ENCODE measurements at places on chromosomes 12 and 14.

DNA sequence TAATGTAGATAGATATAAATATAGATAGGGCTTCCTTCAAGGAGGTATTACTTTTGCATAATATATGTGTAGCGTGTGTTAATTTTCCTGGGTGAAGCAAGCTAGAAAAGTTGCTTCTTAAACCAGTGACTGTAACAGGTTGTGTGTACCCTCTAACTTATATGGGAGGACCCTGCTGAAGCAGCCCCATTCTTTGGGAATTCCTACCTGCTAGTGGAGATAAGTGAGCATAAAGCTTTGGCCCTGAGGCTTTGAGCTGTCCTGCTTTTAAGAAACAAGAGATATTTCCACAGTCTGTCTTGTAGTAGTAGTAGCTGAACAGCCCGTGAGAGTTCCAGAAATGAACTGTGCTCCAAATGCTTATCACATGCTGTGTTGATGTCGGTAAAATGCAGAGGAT is 8.6 kb downstream of the RMST start:
- no peak for DNase-seq

GRCh38 chr14:66944872-66945271 is 244.4 kb upstream of the GARIN2 start:
- peak; percentile 38 for DNase-seq

- DNase-seq = no peak
Measured at GRCh38 chr12:26939953-26940352, 1.7 kb downstream of the FGFR1OP2 start.

DNA sequence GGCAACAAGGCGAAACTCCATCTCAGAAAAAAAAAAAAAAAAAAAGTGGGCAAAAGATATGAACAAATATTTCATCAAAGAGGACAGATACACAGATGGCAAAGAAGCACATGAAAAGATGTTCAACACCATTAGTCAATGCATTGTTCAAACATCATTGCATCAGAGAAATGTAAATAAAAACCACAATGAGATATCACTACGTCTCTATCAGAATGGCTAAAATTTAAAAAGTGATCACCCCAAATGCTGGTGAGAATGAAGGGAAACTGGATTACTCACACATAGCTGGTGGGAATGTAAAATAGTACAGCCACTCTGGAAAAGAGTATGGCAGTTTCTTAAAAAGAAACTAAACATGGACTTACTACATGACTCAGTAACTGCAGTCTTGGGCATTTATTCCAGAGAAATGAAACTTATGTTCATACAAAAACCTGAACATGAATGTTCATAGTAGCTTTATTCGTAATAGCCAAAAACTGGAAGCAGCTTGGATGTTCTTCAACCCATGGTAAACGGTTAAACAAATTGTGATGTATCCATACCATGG is 3.6 kb downstream of the L2HGDH start:
- no peak for DNase-seq

DNA sequence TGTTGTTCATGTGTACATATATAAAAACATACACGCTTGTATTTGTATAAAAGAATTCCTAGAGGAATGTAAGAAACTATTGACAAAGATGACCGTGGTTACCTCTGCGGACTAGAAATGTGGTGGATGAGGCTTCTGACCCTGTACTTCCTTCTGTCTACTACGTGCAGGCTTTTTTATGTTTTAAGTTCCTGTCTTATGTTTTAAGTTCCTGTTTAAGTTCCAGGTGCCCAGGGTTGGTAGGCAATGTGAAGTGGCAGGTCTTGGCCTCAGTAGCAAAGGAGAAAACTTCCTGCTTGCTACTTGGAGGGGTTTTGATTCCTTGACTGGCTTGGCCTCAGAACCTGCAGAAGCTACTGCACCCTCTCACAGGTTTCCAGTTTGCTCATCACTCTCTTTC is 11.6 kb downstream of the POMT2 start:
- DNase-seq = no peak

GRCh38 chr14:23881282-23881681 is 72.3 kb upstream of the DHRS4 start:
- peak; percentile 77 for DNase-seq

DNA sequence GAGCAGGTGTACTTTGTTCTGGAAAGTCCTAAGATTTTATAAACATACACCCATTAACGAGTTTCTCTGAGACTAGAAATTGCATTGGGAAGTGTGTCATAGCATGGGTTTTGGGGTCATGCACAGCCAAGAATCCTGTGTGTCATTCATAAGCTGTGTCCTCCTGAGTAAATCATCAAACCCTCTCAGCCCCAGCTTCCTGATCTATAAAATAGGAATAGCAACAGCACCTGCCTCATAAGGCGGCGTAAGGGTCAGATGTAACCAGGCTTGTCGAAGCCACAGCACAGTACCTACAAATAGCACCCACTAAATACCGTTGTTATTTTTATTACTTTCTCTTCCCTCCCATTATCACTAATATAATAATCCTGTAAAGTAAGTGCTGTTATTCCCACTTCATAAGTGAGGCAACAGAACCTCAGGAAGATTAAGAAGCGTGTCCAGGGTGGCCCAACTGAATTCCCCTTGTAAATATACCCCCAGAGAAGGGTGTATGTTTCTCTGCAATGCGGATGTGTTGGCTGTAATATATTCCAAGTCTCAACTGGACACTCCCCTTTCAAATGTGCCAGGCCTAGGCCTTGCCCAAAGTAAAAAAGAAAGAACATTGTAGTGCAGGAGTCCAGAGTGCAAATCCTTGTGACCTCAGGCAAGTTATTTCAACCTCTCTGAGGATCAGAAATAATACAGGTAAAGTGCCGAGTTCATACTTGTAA is 188.3 kb upstream of the BCL2L14 start:
- no peak for DNase-seq

DNA sequence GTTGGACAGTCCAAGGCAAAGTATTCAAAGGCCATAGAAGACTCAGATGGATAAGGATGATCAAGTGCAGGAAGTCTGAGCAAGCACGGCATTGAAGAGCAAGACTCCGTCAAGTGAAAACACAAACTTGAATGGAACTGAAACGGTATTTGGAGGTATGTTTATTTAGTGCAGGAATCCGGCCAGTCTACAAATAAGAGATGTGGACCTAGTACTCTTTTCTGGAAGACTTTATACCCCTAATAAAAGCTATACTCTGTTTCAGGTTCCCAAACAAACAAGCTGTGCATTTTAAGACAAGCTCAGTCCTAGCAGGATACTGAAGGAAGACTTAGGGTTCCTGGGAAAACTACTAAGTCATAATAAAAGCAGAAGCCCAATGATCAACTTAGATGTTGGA is 100.8 kb upstream of the NEDD1 start:
- DNase-seq = no peak

DNA sequence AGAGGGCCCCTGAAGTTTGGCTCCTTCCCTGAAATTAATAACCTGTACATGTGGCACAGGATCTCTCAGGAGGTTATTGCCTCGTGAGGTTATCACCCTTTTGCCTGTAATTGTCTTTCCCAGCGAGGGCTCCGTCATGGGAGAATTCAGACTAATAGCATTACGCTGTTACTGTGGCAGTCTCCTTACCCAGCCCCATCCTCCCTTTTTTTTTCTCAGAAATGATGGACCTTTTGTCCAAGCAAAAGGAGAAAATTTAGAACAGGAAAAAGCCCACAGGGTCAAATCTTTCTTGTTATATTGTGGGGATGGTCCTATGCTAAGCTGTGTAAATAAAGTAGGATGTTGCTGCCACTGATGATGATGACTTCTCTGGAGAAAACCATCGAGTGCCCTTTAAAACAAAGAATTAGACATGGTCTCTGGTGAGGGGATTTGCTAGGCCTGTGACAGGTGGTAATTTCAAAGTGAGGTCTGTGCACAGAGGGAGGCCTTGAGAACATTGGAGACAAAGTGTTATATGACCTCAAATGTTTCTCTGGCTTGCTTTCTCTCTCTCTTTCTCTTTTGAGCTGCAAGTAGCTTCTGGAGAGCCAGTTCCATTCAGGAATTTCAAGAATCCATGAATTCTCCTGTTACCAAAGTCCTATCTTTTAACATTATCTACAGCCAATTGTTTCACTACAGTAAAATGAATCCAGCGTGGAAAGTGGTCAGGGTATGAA is 357.2 kb downstream of the BMP4 start:
- no peak for DNase-seq

GRCh38 chr12:70180130-70180529 is 63.1 kb upstream of the CNOT2 start:
- DNase-seq = no peak

- DNase-seq = no peak
Measured at GRCh38 chr12:94595152-94595551, 55.2 kb downstream of the TMCC3 start.

DNA sequence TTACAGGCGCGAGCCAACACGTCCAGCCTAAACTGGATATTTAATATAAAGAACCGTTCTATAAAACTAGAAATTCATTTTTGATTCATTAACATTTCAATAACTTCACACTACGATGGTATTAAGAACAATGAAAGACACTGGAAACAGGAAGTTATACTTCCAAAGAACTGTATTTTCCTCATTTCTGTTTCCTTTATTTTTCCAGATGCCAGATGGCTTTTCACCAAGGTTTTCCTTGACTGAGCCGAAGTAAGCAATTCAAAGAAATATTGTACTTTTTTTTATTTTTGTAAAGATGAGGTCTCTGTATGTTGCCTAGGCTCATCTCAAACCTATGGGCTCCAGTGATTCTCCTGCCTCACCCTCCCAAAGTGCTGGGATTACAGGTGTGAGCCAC is 28.2 kb downstream of the EEA1 start:
- no peak for DNase-seq

- DNase-seq = peak; percentile 90
Measured at GRCh38 chr12:89671469-89671868, 37.2 kb downstream of the ATP2B1 start.

DNA sequence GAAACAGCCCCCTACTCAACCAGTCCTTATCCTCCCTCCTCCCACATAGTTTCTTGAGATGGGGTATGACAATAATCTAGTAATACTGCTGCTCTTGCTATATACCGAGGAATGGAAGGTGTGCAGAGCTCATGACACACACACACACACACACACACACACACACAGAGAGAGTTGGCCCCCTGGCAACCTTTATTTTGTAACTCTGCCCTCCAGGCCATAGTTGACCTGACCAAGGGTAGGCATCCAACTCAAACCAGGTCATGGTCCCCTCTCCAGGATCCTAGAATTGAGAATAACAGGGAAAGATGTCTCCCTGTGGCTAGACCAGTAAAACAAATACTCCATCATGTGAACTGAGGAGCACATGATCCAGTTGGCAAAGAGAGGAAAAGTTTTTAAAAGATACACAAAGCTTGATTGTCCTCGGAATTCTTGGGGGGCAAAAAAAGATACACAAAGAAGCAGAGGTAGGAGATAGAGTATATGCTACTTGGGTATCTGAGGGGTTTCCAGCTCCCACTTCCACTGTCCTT is 11.3 kb downstream of the ERO1A start:
- no peak for DNase-seq

DNA sequence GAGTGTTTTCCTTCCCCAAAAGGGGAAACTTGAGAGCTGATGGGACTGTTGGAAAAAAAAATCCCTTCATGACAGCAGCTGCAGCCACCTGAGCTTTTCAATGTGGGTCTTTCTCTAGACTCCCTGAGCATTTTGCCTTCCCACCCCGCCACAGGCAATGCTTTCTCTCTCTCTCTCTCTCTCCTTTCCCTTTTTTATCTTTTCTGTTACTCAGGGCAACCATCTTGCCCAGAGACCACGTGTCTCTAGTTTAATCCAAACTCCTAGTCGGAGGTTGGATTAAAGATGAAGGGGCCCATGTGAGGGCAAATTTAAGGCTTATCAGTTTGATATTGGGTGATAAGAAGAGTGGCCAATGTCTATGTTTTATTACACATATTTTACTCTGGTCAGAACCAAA is 25.9 kb upstream of the B4GALNT1 start:
- DNase-seq = no peak

- DNase-seq = peak; percentile 29
Measured at GRCh38 chr12:55718624-55719275, 1.4 kb upstream of the RDH5 start.

DNA sequence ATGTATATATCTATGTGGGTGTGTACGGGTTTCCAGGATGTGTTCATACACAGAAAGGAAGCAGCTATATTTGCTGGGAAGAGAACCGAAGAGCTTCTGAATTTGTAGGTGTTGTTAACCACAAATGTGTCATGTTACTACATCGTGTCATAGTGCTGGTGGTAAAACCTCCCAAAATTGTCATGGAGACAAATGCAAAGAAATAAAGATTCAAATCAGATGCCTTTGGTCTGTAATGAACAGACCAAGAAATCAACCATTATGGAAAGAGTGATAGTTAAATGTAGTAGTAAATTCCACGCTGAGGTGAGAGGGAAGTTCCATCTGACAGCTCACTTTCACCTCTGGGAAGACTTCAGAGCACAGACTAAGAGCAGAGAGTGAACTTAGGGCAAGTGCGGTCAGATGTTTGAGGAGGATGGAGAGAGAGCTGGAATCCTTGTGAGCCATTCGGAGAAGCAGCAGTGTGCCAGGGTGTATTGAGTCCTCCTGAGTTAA is 487.5 kb downstream of the TMEM121 start:
- DNase-seq = no peak

GRCh38 chr14:76701981-76702380 is 59.3 kb upstream of the VASH1 start:
- no peak for DNase-seq

DNA sequence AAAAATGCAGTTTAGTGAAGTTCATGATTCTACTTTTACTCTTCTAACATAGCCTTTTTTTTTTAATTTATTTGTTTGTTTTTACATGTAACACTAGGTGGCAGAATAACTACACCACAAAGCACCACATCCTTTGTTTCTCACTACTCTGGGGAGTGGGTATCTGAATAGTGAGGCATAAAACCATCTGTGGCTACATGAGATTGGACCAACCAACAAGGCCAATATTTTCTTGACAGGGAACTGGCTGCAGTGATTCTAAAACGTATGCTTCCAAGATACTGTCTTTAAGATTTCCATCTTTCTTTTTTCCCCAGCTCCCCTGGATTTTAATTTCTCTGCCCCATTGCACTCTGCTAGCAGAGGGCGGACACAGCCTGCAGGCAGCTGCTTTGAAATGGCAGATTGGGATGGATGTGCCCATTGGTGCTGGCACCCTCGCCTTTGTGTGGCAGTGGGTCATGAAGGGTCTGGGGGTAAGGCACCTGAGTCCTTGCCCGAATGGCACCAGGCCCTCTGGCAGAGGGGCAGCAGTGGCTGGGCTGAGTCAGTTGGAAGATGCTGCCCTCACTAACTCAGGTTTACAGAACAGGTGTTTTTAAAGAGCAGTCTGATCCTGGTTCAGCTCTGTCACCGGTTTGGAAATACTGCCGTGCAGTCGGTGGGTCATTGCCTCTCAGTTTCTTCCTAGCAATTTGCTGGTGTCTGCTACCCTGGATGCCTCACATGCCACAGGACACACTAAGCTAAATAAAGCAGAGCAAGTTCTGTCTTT is 429.1 kb downstream of the RAD51B start:
- DNase-seq = peak; percentile 81

DNA sequence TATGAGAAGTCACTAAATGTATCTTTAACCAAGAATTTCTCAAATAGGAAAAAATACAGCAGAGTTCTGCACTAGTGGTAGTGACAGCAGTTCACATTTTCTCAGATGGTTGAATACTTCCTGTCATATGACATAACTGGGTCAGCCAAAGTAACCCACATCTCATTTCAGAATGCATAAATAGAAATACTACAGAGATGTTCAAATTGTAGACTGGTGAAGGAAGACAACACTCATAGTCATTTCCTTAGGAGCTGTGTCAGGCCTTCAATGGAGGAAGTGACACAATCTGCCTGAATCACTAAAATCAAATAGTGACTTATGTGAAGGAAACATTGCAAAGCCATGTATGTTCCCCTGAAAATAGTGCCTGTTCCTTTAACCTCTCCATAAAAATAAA is 32.4 kb downstream of the FERMT2 start:
- DNase-seq = peak; percentile 60
